ENCODE measurements at places on chromosomes 4 and X.

DNA sequence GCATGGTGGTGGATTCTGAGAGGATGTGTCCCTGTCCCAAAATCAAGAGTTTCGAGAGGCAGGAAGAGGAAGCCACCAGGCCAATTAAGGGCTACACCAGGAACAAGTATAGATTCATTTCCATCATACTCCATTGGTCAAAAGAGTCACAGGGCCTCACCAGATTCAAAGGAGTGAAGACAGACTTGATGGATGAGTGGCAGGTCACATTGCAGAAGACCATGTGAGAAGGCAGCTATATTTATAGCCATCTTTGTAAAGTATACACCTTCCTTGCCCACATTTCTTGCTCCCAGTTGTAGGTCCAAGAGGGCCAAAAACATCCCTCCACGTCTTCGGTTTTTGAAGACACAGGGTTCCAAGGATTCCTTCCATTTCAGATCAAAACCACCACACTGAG, 406.0 kb downstream of the BCOR start:
- DNase-seq = no peak

DNA sequence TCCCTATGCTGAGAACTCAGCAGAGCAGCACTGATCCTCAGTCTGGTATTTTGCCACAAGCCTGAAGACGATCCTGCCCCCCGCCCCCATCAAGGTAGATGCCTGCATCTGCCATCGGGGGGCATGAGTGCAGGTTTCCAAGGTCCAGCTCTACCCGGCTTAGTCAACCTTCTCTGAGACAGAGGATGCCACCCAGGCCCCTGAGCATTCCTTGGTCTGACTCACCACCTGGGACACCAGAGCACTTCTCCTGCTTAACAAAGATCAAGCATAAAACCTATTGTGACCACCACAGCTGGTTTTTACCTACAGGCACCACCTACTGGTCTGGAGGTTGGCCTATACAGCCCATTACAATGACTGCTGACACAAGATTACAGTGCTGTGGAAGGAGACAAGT, 1168.1 kb downstream of the PCDH19 start:
- DNase-seq = no peak

GRCh38 chr4:178329226-178329872, 887.1 kb upstream of the AGA start:
- no peak for DNase-seq

DNA sequence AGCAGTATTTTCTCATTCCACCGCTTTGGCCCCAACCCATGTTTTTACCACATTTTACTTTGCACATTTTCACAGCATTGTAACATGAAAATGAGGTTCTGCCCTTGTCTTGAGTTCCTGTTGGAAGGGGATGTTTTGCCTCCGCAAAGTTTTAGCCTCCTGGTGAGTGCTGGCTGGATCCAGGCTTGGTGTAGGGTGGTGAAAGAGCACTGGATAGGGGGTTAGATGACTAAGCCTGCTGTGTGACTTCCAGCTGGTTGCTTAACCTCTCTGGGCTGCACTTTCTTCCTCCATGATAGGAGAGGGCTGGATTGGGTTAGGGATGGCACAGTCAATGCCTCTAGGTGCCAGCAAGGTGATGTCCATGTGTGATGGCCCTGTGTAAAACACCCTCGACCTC, 28.9 kb downstream of the CYTL1 start:
- no peak for DNase-seq

DNA sequence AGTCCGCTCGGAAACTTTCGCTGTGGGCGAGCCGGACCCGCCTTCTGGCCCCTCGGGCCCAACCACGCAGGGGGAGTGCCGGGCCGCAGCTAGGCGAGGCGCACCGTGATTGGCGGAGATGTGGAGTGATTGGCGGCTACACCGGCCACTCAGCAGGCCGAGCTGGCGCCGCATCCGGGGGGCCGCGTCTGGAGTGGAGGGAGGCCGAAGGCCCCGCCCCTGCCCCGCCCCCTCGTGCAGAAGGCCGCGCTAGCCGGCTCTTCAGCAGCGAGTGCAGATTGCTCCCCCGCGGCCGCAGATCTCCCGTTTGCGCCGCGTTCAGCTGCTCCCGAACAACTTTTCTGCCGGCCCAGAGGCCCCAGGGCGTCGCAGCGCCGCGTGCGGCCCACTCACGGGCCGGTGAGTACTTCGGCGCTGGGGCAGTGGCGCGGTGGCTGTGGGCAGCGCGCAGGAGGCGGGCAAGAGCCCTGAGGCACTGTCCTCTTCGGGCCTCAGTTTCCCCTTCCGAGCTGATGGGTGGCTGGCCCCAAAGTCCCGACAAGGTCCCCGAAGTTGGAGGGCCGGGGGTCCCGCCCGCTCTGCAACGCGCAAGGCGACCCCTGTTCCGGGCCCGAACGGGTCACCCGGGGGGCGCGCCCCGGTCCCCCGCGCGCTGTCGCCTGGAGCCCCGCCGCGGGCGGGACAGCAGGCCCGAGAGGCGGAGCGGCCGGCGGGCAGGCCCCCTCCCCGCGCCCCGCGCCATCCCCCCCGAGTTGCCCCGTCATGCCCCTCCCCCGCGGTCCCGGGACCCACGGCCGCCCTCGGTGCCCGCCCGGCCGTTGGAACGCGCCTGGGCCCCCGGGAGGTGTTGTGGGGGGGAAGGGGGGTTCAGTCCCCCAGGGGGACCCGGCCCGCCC, at the start of gene WFS1:
WFS1 (plus strand) TSS at position 235 of the 896 bp plus-strand sequence. CDS start 7,606 bp downstream, outside the sequence.
- DNase-seq = peak; percentile 96

DNA sequence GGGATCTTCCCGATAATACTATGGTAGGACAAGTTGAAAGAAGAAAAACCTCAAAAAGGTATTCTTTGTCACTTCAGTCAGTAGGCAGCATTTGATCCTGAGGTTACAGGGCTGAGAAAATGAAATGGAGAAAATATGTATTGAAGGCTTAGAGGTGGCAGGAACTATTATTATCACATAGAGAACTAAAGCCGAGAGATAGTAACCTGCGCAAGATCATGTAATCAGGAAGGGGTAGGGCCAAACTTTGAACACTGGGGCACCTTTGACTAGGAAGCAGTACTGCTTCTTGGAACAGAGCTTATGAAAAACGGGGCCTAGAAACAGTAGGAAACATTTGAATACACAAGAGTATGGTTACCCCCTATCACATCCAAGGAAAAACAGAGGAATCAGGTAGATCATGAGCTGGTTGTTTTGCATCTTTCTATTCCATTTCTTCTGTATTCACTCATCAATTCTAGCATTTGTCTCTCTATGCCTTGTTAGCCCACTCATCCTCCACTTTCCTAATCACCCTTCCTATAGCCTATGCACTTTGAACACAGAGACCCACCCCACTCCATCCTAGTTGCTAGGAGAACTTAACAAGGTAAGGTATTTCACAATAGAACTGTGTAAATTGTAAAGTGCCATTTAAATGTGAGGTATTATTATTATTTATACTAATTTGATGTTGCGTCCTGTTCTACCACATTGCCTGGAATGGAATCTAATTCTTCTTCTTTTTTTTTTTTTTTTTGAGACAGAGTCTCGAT, 34.6 kb upstream of the SLC9A7 start:
- no peak for DNase-seq

DNA sequence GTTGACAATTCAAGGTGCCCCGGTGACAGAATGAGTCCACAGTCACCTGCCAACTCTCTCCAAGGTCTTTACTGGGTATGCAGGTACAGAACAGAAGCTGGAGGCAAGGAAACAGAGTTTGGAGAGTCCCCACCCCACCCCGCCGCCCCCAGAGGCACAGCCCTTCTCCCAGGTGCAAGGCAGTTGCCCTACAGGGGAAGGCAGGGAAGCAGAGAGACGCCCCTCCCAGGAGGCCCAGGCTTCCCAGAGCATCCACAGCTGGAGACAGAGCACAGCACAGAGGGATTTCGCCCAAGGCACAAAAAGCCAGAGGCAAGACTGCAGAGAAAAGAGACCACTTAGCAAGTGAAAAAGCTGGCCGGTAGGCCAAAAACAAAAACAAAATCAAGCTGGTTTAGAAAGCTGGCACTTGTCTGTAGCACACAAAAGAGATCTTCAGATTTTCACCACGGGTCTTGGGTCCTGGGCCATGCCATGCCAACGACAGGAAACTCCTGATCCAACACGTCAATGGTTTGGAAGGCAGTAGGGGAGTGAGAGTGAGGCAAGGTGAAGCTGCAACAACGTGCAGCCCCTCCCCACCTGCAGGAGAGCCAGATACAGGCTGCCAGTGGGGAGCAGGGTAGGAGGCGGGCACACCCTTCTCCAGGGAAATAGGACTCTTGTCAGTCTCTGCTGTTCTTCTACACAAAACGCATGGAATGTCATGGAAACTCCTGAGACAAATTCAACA, 113.3 kb downstream of the AFAP1 start:
- DNase-seq = no peak
